ENCODE measurements at places on chromosomes 4 and X.

GRCh38 chr4:141126769-141127168 lies 6.5 kb downstream of the RNF150 start:
- no peak for DNase-seq

- DNase-seq: no peak
Measured at GRCh38 chr4:184337907-184338306, 120.2 kb upstream of the ENPP6 start.

DNA sequence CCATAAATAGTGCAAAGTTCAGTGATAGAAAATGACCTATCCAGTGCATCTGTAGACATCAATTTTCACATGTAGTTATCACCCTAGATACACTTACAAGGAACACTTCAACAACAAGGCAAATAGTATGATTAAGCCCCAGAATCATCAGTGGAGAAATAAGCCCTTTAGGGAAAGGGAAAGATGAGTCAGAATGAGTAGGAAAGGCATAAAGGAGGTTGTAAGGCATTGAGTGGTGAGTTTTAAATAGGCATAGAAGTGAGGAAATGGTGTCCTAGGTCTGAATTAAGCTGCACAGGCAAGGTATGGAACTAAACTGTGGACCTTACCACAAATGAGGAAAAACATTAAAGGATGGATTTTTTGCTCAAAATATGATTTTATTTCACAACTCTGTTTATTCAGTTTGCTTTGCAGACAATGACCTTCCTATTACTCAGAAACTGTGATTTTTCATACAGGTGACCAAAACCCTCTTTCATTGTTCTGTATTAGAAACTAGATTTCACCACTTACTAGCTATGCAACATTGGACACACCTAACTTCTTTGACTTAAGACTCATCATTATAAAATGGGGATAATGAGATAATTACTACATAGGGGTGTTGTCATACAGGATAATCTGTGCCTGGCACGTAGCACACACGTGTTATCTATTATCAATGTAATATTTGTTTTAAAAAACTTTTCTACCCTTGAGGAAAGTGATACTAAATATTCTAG lies 57.0 kb upstream of the MAP9 start:
- DNase-seq: no peak

DNA sequence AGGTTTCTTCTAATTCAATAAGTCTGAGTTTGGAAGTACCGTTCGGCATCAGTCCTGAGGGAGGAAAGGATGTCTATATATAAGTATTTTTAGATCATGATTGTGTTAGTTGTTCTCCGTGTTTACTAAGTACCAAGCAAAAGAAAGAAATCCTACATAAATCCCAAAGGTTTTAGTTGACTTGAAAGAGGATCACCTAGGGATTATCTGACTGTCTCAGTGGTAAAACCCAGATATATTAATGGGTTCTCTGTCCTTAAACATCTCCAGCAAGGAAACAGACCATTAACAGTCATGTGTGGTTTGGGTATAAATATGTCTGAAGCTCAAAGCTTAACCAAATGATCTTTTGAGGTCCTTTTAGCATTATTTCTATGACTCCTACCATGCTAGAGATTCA lies 207.1 kb upstream of the RASGEF1B start:
- DNase-seq: no peak

GRCh38 chr4:61741327-61742096 lies 541.4 kb downstream of the ADGRL3 start:
- peak; percentile 79 for DNase-seq

DNA sequence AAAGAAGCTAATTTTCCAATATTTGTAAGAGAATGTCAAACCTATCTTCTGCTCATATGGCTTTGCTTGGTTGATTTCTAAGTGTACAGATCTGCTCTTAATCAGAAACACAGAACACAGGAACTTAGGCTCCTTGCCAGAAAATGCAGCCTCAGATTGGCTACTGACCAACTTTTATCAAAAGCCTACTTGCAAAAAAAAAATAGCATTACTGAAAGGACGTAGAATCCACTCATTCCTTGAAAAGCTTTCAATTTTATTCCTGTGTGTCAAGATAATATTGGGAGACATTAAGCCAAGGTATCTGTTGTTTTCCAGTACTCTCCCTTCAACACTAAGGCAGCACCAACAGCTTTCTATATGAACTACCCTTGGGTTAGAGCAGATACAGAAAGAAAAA lies 127.6 kb upstream of the INTU start:
- peak; percentile 77 for DNase-seq

GRCh38 chrX:133913658-133914388 lies 71.6 kb downstream of the GPC3 start:
- DNase-seq: no peak

GRCh38 chr4:165478260-165478659 lies 99.5 kb downstream of the CPE start:
- DNase-seq: no peak

DNA sequence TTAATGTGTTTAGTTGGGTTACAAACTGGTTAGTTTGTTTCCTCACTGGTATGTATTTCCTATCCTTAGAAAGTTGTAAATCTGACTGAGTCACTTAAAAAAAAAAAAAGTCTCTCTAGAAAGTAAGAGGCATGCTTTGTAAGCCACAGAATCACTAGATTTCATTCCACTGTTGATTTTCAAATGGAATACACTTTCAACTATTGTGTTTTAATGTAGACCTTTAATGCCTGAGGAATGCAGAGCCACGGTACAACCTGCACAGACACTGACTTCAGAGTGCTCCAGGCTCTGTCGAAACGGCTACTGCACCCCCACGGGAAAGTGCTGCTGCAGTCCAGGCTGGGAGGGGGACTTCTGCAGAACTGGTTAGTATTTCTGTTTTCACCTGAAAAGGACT lies 88.6 kb downstream of the HHIP start:
- DNase-seq: no peak

GRCh38 chr4:145348291-145348690 lies 133.4 kb upstream of the SMAD1 start:
- DNase-seq: no peak

DNA sequence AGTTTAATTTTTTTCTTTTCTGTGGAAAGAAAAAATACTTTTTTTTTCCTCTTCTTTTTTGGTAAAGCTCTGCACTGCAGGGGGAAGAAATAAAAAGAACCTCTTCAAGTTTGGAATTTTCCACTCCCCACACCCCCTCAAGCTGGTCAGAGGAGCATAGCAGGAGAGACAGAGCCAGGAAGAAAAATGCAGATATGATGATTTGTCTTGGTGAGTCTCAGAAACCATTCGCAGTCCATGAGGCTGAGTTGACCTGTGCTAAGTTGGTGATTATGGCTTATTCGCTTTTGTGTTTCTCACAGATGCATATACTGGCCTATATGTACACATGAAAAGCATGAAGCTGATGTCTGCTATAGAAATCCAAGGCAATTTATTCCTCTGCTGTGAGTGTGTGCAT lies 205.9 kb downstream of the LDB2 start:
- DNase-seq: no peak

- peak; percentile 74 for DNase-seq
Measured at GRCh38 chr4:22573198-22573597, 57.3 kb upstream of the ADGRA3 start.

GRCh38 chr4:176034936-176035335 lies 30.7 kb upstream of the WDR17 start:
- no peak for DNase-seq

DNA sequence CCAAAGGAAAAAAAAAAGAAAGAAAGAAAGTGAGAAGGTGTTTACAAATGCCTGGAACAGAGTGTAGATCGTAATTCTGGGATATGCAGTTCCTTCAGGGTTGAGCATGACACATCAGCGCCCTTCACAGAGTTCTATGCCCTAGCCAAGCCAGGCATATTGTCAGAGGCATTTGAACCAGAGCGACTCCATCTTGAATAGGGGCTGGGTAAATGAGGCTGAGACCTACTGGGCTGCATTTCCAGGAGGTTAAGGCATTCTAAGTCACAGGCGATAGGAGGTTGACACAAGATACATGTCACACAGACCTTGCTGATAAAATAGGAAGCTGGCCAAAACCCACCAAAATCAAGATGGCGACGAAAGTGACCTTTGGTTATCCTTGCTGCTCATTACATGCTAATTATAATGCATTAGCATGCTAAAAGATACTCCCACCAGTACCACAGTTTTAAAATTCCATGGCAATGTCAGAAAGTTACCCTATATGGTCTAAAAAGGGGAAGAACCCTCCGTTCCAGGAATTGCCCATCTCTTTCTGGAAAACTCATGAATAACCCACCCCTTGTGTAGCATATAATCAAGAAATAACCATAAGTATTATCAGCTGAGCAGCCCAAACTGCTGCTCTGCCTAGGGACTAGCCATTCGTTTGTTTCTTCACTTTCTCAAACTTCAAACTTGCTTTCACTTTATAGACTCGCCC lies 23.5 kb upstream of the LRBA start:
- DNase-seq: no peak

DNA sequence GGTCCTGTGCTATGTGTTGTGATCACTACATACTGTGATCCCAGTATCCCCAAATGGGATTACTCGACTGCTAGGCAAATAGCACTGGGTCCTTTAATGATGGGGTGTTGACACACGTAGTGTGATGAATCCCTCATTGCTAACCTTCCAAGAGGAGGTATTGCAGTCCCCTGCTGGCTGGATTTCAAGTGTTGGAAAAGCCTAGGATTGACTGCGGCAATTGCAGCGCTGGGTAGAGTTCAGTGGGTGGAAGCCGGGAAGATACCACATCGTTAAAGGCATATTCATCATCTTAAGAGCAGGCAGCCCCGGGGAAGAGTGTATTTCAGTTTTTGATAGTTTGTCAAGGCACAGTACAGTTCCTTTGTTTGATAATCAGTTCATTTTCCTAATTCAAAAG lies 159.9 kb downstream of the TRIML1 start:
- no peak for DNase-seq

- DNase-seq: no peak
Measured at GRCh38 chr4:174036576-174036975, 246.9 kb downstream of the FBXO8 start.

DNA sequence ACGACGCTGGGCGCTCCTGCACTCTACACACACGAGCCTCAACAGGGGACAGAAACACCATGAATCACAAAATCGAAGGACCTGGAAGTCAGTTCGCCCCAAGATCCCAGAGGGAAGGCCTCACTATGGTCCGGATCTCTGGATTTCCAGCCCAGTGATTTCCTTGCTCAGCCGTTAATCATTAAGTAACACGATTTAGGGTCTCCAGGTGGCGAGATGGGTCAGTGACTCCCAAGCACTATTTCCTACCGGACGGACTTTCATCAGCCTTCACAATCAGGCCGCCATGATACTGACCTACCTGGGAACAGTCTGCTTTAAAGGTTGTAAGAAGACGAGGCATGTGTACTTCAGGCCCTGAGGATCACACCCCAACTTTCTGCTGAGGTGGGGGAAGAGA lies 63.7 kb downstream of the FAT1 start:
- DNase-seq: no peak

GRCh38 chr4:181982437-181982836 lies 260.8 kb upstream of the TENM3 start:
- no peak for DNase-seq

- DNase-seq: no peak
Measured at GRCh38 chrX:111131572-111131971, 35.6 kb downstream of the PAK3 start.

DNA sequence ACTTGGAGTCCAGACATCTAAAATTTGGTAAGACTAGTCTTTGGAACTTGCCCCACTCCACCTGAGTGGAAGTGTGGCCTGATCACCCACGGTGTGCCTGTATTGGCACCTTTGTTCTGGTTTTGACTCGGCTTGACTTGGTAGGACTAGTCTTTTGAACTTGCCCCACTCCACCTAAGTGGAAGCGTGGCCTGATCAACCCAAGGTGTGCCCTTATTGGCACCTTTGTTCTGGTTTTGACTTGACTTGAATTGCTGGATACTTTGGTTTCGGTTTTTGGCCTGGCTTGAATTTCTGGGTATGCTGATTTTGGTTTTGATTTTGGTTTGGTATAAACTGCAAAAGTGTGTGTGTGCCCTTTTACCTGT lies 44.7 kb upstream of the UGT2B7 start:
- DNase-seq: no peak

- no peak for DNase-seq
Measured at GRCh38 chr4:72055566-72055965, 23.8 kb downstream of the NPFFR2 start.

- DNase-seq: no peak
Measured at GRCh38 chr4:38128478-38129459, 168.6 kb downstream of the PTTG2 start.

- no peak for DNase-seq
Measured at GRCh38 chr4:121011138-121011537, 61.2 kb downstream of the NDNF start.

GRCh38 chr4:45004847-45005565 lies 278.6 kb upstream of the GNPDA2 start:
- no peak for DNase-seq

GRCh38 chrX:101260435-101260834 lies 30.7 kb downstream of the TAF7L start:
- no peak for DNase-seq

DNA sequence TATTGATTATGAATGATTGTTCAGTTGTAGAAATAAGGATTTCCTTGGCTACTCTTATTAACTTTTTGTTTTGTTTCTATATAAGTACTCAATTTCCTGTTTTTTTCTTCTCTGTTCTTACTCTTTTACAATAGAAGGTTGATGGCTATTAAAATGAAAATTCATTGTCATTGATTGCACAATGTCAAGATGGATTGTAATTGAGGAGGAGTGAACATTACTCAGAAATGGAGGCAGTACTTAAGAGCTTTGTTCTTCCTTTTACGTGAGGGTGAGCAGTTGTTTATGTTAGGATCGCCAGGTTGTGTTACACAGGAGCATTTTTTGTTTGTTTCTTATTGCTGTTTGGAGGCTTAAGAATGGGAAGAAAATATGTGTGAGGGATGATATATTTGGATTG lies 2062.4 kb downstream of the ARAP2 start:
- DNase-seq: no peak

- no peak for DNase-seq
Measured at GRCh38 chr4:7656244-7656800, 221.6 kb upstream of the PSAPL1 start.

DNA sequence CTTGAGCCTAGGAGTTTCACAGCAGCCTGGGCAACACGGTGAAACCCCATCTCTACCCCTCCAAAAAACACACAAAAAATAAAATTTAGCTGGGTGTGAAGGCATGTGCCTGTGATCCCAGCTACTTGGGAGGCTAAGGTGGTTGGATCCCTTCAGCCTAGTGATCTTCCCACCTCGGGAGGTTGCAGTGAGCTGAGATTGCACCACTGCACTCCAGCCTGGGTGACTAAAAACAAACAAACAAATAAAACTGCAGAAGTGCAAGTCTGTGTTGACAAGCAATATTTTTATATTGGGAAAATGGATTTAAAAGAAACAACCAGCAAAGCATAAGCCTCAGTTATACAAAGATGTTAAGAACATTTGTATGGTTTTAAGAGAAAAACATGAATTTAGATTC lies 46.1 kb downstream of the IGFBP7 start:
- no peak for DNase-seq
